NCI-H1436 treated with DMSO at 0.1 percent for 48 hours (cell line): ENCODE measurements at places on chromosomes 11 and 22.

- no peak for DNase-seq
Measured at GRCh38 chr11:3920148-3920852, 64.8 kb downstream of the STIM1 start.

DNA sequence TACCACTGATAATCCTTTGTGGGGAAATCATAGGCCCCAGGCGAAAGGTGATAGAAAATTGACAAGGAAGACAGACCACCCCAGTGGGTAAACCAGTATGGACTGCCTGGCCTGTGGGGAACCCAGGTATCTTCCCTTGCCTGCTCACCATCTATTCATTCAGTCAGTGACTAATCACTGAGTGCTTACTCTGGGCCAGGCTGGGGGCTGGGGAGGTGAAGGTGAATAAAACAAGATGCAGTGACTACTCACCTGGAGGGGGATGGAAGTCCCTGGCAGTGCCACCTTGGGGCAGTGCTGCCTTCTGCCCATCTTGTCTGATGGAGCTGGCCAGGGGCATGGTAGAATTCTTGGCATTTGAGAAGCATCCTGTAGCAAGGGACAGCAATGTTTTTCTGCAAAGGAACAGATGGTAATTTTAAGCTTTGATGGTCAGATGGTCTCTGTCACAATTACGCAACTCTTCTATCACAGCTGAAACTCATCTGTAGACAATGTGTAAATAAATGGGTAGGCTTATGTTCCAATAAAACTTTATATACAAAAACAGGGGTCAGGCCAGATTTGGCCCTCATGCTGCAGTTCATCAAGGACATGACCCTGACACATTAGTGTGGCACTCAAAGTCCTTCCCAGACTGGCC lies 4.6 kb downstream of the ISX start:
- DNase-seq: no peak

GRCh38 chr11:57460022-57460757 lies at the start of gene RTN4RL2:
RTN4RL2 (plus strand) TSS chr11:57460528; CDS start chr11:57460866, 338 bp downstream.
- DNase-seq: no peak

GRCh38 chr11:1151366-1152315 lies 6.1 kb upstream of the MUC5AC start:
- DNase-seq: no peak

- no peak for DNase-seq
Measured at GRCh38 chr11:119340335-119341221, at the start of gene C1QTNF5. C1QTNF5 (minus strand) TSS chr11:119340883; CDS start chr11:119340397, 486 bp downstream.

DNA sequence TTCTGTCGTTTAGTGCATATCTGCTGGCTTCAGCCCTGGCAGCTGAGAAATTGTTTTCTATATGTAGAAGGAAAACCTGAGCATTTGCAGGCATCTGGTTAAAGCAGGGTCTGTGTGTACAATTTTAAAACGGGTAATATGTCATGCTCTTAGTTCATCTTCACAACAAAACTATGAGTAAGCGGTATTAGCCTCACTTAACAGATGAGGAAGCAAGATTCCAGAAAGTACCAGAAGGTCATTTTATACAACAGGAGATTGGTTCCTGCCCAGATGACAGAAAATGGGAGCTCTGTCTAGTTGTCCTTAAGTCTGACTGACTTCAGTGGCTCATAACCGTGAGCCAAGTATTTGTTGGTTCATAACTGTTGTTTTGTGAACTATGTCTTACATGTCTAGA lies 1.1 kb downstream of the TIMM10B start:
- no peak for DNase-seq

- no peak for DNase-seq
Measured at GRCh38 chr11:102254047-102254446, 63.2 kb upstream of the BIRC3 start.
